ENCODE measurements at places on chromosomes 2 and 18. TPM values are rescaled to one million over a fixed set of nuclear protein-coding genes. Genes with fewer than 3 reads are reported as not detected.

DNA sequence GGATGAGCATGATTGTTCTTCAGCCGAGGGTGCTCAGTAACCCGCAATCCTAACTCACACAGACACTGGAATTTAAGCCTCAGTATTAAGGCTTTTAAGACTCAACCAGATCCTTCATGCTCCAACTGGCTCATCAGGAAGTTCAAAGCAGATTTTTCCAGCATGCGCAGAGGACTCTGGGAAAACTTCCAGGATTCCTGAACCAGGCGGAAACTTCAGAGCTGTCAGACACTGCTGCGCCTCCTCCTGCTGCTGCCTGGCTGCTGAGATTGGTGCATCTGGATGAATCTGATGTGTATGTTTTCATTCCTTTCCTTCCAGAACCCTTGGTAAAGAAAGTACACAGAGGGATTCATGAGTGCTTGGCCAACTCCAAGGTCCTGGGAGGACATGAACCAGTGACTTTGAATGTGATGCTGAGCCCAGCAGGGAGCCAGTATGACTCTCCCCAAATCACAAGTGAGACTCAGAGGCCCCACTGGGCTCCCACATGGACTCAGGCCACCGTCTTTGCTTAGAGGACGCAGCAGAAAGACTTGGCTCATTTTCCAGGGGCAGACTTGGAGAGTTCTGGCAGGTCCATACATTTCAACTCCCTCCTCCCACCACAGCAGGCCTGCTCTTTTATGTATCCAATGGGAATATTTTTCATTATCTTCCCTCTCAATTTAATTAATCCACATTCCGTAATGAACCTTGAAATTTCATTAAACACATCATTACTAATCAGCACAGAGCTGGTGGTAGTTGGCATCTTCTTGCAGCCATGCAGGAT, 143.5 kb upstream of the HDAC4 start:
- no peak for DNase-seq

- DNase-seq, result no peak
Measured at GRCh38 chr18:54622084-54622483, 31.0 kb downstream of the DYNAP start.

GRCh38 chr2:11729362-11730212, 16.8 kb upstream of the LPIN1 start:
- no peak for DNase-seq

DNA sequence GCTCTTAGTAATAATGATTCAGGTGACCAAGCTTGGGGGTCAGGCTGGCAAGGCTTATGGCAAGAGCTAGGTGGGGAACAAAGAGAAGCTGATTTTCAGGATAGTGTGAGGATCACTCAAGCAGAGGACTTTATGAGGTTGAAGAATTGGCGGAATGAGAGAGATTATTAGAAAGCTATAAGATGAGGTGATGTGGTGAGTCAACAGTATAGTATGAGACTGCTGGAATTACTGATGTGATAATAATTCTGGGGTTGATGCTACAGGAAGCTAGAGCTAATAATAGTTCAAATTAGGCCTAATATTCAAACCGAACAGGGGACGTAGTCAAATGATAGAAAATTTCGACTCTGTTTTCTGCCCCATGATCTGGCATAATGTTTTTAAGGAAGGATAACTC, 2115.3 kb upstream of the PIK3C3 start:
- DNase-seq, result no peak

DNA sequence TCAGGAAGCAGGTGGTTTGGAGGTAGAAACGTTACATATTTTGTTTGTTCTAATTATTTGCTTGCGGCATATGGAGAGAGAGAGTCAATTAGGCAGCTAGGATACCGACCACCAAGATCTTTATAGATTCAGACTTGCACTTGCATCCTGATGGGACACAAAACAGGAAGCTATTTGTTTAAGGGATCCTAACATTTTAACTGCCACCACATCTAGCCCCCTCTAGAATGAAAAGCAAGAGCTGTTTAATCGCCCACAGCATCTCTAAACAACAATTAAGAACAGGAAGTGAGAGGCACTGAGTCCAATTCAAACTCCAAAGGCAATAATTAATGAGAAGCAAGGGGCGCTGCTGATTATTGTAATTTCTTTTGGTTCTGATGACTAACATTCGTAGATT, 182.0 kb upstream of the LINC00305 start:
- no peak for DNase-seq

- no peak for DNase-seq
Measured at GRCh38 chr2:38152035-38152434, 76.1 kb upstream of the CYP1B1 start.

DNA sequence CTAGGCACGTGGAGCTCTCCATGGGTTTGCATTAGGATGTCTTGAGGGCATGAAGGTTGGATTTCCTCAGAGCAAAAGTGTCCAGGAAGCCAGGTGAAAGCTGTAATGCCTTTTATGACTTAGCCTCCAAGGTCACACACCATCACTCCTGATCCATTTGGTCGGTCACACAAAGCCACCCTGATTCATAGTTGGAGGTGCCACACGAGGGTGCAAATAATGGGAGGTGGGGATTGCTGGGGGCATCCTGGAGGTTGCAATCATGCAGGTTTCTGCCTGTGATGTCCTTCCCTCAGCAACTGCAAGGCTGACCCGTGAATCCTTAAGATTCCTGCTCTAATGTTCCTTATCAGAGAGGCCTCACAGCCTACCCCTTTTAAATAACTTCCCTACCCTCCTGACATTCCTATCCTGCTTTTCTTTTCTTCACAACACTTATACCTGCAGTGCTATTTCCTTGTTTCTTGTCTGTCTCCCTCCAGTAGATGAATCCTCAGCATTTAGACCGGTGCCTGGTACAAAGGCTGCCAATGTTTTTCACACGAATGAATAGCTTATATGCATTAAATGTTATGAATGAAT, 97.1 kb downstream of the LIPG start:
- no peak for DNase-seq

GRCh38 chr2:37688771-37689468, 17.5 kb upstream of the CDC42EP3 start:
- DNase-seq, result no peak

GRCh38 chr2:141748616-141749015, 382.2 kb downstream of the LRP1B start:
- no peak for DNase-seq

DNA sequence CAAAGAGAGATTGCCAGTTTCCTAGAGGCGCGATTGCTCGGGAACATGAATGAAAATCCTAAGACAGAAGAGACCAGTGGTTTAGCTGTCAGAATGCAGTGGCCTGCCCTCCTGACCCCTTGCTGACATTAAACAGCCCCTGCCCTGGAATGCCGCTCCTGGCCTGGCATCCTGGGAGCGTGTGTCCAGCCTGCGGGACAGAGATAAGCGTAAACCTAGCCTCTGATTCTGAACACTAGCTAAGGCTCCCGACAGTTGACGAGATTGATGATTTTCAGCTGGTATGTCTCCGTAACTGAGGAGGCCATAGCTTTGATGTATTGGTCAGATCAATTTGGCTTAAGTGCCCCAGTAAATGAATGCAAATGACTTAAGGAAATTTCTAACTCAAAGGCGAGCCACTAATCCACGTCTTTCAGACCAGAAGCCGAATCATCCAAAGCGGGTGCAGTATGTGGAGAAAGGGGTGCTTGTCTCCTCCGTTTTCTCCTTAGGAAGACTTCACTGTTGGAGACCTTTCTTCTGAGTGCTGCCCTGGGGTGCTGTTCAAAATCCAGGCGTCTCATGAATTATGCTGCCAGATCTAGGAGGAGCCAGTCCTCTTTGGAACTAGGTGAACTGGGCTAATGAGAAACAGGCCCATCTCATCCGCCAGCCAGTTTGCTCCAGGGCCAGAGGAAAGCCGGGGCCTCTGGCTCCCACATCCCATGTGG, 142.5 kb upstream of the L3MBTL4 start:
- DNase-seq, result no peak

- DNase-seq, result no peak
Measured at GRCh38 chr2:102772659-102773058, 10.8 kb downstream of the TMEM182 start.

DNA sequence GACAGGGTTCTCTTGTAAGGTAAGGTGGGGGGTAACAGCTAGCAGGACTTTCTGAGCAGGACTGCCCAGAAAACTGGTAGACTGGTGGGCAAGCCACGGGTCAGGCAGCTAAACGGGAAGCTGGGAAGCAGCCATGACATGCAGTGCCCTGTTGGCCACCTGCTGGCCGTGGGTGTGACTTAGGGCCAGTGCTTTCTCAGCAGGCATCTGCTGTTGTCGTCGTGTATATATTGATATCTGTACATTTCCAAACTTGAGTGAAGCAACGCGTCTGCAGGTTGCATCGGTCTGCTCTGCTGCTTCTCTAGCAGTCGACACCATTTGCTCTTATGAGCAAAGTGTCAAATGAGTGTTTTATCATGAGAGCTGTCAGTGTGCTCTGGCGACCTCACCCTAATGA, 31.0 kb downstream of the COA5 start:
- DNase-seq, result no peak

The PKP4 gene
- 27.0 TPM for polyA plus RNA-seq

The TTLL4 gene
- polyA plus RNA-seq, result 25.6 TPM
